Left lung (tissue), 14 donors: ENCODE measurements at places on chromosomes 16 and 17.

GRCh38 chr16:49547448-49547847, 173.8 kb downstream of the C16orf78 start:
- DNase-seq = no peak

DNA sequence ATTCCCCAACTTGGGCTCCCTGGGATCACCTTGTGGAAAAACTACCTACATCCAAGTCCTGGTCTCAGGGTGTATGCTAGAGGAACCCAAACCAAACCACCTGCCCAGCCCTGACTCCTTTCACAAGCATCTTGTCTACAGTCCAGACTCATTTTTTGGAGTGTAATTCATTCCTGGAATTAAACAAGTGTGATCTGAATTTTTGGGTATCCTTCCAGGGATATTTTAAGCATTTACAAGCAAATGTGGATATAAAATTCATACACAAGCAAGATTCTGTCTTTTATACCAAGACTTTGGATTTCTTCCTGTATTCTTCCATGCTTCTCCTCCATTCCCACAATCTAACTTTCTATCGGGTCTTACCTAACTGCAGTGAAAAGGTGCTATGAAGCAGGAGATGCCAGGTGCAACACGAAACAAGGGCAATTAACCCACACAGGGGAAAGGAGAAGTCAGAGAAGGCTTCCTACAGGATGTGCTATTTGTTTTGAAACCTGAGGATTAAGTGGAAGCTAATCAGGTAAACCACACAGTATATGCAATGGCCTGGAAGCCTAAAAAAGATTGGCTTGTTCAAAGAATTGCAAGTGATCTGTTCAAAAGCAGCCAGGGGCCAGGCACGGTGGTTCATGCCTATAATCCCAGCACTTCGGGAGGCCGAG, 417.2 kb upstream of the C16orf82 start:
- no peak for DNase-seq

GRCh38 chr17:3690094-3690715, 5.8 kb downstream of the P2RX5 start:
- no peak for DNase-seq

- peak; percentile 91 for DNase-seq
Observed at GRCh38 chr17:78131172-78132083, 857 bp downstream of the TMC8 start.

DNA sequence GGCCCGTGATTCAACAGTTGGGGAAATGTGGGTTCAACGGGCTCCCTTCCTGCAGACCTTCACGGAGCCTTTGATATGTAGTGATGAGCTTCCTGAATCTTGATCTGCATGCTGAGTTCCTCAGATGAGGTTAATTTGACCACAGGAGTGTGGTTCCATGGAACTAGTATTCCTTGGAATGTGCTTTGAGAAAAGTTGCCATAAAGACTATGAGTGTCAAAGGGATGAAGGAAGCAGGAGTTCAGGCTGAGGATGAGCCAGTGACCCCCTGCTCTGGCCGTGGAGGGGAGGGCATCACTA, 229.2 kb downstream of the MSI2 start:
- DNase-seq = no peak

- no peak for DNase-seq
Observed at GRCh38 chr16:67668495-67669157, 2.0 kb downstream of the C16orf86 start.

- DNase-seq = peak; percentile 58
Observed at GRCh38 chr16:3651461-3652372, 2.8 kb upstream of the DNASE1 start.

GRCh38 chr16:66050991-66051390, 315.5 kb upstream of the CDH5 start:
- DNase-seq = no peak

- no peak for DNase-seq
Observed at GRCh38 chr17:31434727-31435050, 43.2 kb downstream of the RAB11FIP4 start.
